NB4 (cell line): ENCODE measurements at places on chromosomes 13 and 19.

DNA sequence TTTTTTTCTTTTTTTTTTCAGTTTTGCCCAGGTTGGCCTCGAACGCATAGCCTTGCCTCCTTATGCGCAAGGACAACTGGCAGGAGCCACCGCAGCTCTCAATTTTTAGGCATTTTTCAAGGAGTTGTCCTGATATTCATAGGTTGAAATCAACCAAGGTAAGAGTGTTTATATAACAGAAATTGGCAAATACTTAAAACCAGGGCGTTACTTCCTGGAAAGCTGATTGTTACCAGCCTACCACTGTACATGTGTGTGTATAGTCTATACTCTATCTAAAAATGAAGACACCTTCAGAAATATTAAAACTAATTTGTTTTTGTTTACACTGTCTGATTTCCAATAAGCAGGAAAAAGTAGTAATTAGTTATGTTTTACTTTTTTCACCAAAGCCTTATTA, 39.2 kb downstream of the GPC6 start:
- no peak for DNase-seq

DNA sequence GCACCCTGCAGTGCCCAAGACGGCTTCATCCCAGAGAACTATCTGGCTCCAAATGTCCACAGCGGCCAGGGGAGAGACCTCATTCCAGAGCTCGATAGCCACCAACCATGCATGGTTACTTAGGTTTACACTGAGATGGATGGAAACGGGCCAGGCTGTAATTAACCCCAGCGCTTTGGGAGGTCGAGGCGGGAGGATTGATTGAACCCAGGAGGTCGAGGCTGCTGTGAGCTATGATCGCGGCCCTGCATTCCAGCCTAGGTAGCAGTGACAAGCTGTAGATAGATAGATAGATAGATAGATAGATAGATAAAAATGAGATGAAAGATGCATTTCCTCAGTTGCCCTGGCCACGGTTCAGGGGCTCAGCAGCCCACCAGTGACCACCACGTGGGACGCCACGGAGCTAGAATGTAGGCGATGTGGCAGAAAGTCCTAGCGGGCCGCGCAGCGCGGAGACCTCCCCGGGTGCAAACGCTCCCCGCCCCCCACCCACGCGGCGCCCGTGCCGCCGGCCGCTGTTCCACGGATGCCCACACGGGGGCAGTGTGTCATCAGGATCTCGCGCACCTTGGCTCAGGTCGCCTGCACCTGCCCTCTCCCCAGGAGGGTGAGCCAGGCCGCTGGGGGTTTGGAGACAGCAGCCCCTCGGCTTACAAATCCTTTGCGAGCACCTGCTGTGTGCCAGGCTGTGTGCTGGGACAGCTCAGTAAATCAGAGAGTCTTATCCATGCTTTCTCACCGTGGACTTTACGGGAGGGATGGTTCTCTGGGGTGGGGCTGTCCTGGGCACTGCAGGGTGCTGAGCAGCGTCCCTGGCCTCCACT, 13.5 kb upstream of the TLE5 start:
- peak; percentile 45 for DNase-seq

DNA sequence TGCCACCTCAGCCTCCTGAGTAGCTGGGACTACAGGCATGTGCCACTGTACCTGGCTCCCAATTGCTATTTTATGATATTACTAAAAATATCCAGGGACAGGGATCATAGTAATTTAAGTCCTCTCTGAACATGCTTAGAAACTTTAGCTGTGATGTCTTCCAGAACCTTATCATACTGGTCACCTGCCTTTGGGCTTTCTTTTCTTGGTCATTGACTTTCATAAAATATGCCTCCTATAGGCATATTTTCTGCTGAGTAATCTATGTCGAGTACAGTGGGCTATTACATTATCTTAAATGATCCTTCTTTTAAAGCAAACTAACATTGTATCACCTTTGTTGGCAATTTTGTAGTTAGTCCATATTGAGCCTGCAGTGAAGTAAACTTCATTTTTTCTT, 6.2 kb downstream of the UCHL3 start:
- no peak for DNase-seq

DNA sequence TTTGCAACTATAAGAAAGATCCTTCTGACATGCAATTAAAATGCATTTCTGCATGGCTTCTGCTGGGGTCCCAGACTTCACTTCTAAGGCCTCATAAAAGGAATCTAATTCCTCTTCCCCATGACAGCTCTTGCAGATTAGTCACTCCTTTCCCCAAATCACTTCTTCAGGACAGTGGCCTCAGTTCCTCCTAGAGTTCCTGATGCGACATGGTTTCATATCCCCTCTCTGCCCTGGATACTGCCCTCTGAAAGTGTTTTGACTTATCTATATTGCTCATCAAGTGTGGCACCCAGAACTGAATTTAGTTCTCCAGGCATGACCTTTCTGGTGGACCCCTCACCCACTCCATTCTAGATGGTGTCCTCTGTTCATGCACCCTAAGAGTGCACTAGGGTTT, 238.1 kb downstream of the FOXO1 start:
- no peak for DNase-seq

- no peak for DNase-seq
These were observed 5.2 kb downstream of the SPATA13 start for GRCh38 chr13:24165746-24166145.

- DNase-seq: no peak
These were observed 2.3 kb upstream of the N4BP2L1 start for GRCh38 chr13:32430018-32430747.

DNA sequence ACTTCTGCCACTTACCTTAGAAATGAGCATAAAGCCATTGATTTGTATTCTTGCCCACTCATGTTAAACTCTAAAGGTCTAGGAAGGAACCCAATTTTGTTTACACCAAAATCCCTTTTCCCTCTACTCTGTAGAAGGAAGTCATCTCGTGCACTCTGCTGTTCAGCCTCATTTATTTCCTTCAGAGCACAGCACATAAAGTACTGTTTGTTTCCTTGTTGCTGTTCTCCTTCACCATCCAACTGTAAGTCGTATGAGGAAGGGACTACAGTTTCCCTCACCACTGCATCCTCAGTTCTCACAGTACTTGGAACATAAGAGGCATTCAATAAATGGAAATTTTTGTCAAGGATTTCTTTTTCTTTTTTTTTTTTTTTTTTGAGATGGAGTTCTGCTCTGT, 24.6 kb downstream of the CDADC1 start:
- no peak for DNase-seq

- no peak for DNase-seq
These were observed 4.4 kb downstream of the CACTIN start for GRCh38 chr19:3622224-3622623.

DNA sequence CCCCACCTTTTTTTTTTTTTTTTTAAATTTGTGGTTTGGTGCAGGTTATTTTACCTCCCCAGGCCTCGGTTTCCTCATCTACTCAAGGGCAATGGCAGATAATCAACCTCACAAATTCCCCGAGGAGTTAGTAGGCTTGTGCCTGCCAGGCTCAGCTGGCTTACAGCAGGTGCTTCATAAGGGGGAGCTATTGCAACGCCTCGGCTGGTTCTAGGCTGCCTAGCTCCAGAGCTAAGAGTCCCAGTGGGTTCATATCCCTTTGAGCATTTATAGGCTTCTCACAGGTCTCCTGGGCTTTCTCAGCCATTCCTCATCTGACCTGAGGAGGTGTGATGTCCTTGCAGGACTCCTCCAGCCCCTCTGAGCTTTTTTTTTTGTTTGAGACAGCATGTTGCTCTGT, 10.6 kb downstream of the BCKDHA start:
- peak; percentile 88 for DNase-seq

GRCh38 chr13:52810011-52810410, 38.4 kb downstream of the PCDH8 start:
- no peak for DNase-seq

DNA sequence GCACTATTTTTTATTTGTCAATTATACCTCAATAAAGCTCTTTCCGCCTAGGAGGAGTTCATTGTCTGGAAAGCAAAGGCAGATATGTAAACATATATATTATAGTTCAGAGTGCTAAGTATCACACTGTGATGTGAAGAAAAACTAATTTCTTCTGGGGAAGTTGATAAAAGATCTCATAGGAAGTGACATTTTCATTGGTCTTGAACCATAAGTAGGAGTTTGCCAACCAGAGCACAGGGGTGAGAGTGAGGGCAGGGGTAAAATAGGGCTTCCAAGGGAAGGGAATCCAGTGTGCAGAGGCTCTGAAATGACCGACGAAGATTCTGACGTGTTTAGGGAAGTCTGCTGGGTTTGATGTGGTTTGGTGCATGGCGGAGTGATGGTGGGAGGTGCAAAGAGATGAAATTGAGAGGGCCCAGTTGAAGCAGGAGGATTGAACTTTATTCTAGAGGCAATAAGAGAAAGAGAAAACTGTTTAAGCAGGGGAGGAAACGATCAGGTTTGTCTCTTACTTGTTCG, 780 bp upstream of the GTF2F2 start:
- peak; percentile 61 for DNase-seq

- peak; percentile 48 for DNase-seq
These were observed 80.1 kb downstream of the ZNF486 start for GRCh38 chr19:20247016-20247683.

DNA sequence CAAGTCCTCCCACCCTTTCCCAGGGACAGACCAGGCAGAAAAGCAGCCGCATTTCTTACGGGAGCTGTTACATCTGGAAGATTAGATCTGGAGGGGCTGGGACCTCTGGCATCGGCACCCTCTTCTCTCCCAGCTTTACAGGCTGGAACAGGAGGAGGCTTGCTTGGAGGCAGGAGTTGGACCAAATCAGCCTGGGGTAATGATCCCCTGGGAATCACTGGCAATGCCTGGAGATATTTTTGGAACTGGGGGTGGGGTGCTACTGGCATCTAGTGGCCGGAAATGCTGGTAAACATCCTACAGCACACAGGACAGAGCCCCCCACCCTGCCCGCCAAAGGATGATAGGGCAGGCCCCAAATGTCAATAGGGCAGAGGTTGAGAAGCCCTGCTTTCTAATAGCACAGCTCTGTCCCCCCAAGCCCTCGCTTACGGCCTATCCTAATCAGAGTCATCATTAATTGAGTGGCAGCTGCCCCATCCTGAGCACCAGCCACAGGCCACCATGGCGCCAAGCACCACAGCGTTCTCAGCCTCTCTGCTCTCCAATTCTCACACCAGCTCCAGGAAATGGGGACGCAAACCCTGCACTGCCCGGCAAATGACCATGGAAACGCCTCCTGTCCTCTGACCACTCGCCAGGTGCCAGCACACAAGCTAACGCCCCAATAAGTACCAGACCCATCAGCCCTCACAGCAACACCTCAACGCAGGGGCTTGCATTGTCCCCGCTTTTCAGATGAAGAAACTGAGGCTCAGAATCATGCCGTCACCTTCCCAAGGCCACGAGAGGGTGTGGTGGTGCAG, 20.6 kb downstream of the LRRC4B start:
- DNase-seq: no peak

DNA sequence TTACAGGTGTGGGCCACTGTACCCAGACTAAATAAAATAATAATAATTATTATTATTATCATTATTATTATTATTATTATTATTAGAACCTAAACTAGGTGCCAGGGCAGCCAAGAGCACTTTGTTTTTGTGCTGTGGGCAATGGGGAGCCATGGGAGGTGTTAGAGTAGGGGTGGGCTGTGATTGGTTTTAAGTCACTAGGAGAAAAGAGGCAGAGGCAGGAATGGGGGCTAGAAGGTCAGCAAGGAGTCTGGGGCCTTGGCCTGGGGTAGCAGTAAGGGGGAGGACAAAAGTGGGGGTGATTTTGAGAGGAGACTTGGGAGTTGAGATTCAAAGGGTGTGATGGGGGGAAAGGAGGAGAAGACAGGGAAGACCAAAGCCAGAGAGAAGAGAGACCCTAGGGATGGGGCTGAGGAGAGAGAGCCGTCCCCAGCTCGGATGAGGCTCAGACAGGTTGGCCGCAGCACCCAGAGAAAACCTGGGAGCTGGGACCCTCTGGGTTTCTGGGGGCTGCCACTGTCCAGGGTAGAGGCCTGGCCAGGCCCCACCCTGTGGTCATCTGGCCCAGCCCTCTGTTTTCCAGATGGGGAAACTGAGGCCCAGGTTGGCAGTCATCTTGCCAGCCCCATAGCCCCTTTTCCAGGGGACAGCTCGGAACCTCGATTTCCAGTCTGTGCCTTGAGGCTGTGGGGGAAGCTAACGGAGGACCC, 17.8 kb upstream of the BTBD2 start:
- no peak for DNase-seq

DNA sequence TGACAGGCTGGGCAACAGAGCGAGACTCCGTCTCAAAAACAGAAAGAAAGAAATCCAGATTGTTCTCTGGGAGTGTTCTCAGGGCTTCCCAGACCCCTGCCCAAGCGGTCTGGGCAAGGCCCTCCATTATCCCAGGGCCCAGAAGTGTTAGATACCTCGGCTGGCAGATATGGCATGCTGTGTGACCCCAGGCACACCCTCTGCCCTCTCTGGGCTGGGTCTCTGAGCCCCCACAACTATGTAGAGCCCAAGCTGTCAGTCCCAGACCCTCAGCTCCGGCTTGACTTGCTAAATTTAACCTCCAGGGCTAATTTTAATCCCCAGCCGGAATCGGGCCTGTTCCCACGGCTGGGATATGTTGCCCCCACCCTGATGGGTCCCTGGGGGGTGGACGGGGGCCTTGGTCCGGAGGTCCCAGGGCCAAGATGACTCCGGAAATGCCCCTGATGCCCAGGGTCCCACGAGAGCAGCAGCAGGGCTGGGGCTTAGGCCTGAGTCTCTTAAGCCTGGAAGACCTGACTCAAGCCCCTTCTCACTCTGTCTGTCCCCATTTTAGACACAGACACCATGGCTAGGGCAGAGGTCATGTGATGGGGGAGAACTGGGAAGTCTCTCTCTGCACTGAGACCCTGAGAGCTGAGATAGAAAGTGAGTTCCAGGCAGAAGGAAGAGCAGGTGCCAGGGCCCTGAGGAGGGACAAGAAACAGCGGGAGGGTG, 14.5 kb upstream of the TMEM161A start:
- DNase-seq: no peak

DNA sequence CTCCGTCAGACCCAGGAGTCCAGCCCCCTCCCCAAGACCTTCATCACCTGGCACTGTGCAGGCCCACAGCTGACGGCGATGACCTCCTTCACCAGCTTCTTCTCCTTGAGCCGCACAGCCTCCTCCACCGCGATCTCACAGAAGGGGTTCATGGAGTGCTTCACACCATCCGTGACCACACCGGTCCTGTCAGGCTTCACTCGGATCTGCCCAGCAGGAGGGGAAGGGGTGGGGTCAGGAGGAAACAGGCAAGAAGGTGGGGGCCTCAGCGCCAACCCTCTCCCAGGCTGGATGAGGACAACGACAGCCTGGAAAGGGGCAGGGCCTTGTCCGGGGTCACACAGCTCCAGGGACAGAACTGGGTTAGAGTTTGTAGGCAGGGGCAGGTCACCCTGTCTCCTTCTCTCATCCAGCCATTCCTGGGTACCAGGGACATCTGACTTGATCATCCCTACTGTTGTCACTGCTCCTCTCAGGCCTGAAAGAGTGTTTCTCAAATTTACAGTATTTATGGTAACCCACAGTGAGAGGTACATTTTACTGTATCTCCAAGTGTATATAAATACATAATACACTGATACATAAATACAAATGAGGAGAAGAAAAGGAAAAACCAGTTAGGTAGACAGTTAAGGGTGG, 12.0 kb downstream of the ETFB start:
- no peak for DNase-seq
